ENCODE measurements at places on chromosomes 5 and 9. TPM values are rescaled to one million over a fixed set of nuclear protein-coding genes. Genes with fewer than 3 reads are reported as not detected.

The FCN2 gene
- not detected for total RNA-seq

DNA sequence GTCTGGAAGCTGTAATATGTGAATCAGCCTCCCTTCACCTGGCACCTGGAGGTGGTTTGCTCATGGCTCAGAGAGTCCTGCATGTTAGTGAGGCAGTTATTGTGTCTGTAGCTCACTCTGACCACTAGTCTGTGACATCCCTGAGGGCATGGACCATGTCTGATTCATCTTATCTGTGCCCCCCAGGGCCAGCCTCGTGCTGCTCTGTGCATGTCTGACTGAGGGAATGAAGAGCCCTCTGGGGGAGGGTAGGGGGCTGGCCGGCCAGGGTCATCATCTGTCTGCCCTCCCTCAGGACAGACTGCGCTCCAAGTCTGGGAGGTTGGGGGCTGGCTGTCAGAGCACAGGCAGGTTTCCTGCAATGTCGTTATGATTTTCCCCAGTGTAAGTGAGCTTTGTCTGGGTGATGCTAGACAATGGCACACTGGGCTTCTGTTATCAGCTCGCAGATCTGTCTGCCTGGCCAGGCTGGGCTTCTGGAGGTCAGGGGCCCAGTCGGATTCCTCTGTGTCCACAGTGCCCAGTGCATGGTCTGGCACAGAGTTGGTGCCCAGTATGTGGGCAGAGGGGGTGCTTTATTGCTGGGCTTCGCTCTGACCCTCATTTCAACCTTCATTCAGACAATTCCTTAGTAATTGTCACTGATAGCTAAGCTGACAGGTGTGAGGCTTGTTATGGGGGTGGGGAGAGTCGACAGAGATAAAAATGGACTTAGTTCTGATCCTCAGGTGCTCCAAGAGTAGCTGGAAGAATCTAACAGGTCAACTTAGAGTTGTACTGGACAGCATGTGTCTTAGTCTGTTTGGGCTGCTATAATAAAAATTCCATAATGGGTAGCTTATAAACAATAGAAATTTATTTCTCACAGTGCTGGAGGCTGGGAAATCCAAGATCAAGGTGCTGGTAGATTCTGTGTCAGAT, 85.7 kb upstream of the SHB start:
- DNase-seq = no peak

DNA sequence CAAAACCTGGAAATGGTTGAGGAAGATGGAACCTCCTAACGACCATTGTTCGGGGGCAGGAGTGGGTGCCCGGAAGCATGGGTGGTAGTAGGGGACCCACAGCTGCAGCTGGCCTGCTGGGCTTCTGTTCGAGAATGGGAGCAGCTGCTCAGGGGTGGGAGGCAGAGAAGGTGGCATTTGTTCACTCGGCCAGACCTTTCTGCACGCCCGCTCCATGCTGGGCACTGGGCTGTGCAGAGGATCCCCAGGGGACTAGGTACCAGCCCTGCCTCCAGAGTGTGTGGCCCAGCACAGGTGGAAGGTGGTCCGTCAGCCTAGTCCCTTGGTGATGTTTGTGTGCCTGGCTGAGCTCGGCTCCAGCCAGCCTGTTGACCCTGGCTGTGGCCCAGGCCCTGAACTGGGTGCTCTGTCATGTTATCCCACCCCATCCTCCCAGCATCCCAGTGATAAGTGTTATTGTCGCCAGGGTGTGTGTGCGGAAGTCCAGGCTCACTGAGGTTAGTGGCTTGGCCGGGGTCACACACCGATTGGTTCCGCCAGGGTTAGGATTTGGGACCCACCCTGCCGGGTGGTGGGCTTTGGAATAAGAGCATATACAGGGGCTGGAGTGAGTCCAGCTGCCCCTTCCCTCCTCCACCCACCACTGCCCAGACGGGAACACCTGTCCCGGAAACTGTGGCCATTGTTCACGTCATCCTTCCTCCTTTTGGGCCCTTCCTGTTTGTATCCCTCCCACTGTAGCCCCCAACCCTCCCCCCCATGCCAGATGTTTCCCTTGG, 4.8 kb downstream of the N4BP3 start:
- no peak for DNase-seq

GRCh38 chr5:67163863-67164595, 32.6 kb downstream of the CD180 start:
- DNase-seq = no peak

- DNase-seq = no peak
These were observed 78.1 kb upstream of the DAP start for GRCh38 chr5:10839118-10839517.

All from left colon (tissue), 2 donors.